ENCODE measurements at places on chromosomes 16 and 17. TPM values are rescaled to one million over a fixed set of nuclear protein-coding genes. Genes with fewer than 3 reads are reported as not detected.
A peak's percentile ranks its signal among the peaks of the same experiment; 100 is the strongest.

DNA sequence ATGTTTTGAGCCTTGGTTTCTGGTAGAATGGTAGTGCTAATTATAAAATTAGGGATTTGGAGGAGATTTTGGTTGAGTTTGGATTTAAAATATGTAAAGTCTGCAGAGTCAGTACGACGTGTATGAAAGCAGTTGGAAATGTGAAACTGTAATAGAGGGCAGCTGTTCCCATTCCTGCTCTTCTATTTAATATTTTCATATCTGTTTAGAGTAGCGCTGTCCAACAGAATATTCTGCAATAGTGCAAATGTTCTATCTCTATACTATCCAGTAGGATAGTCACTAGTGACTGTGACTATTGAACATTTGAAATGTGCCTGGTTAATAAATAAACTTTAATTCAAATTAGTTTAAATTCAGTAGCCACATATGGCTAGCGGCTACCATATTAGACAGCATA is 443.4 kb upstream of the SOX9 start:
- peak; percentile 29 for DNase-seq

- DNase-seq = no peak
Measured at GRCh38 chr17:1726626-1727257, 2.2 kb downstream of the WDR81 start.

- no peak for DNase-seq
Measured at GRCh38 chr16:85462714-85463611, 150.2 kb upstream of the GSE1 start.

- no peak for DNase-seq
Measured at GRCh38 chr16:12026741-12027490, 50.4 kb downstream of the SNX29 start.

KIF18B gene
- total RNA-seq = 12.1 TPM

MYH2 gene
- total RNA-seq = 0.11 TPM

Data from LHCN-M2 (cell line).